Left ventricle myocardium inferior (tissue), 1 donor: ENCODE measurements at places on chromosomes 11 and 22. TPM values are rescaled to one million over a fixed set of nuclear protein-coding genes. Genes with fewer than 3 reads are reported as not detected.

DNA sequence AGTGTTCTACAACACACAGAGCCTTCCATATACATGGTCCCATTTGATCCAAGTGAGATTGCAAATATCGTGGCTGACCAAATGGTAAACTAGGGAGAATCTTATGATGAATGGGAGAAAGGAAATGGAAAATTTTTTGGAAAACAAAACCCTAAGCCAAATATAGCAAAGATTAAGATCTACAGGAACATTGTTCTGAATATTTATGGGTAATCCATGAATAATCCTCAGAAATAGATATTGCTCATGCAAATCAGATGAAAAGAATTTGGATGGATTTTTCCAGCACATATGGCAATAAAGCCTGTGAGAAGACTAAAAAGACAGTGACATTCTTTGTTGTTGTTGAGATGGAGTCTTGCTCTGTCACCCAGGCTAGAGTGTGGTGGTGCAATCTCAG lies 21.7 kb upstream of the PRDM10 start:
- DNase-seq = no peak

DNA sequence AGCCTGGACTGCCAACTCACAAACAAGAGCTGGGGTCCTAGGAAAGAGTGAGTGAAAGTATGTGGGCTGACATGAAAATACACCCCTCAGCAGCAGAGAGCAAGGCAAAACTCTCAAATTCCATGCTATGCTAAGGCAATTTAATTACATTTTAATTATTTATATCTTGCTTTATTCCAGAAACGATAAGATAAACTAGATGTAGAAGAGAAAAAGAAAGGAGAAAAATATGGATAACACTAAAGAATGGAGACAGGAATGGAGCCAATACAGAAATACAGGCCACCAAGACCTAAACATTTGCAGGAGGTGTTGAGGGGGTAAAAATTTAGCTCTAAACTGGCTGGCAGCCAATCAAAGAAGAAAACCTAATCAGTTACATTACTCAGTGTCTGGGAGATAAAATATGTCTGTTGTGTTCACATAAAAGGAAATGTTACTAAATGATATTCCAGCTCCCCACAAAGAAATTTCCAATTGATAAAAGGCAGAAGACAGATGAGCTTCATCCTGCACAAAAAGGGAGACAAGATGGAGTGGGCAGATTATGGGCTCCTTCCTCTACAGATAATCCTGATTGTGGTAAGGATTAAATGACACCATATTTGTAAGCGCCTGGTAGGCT lies 223.5 kb upstream of the BLID start:
- no peak for DNase-seq

GRCh38 chr11:77783025-77783424 lies 37.5 kb downstream of the RSF1 start:
- DNase-seq = no peak

DNA sequence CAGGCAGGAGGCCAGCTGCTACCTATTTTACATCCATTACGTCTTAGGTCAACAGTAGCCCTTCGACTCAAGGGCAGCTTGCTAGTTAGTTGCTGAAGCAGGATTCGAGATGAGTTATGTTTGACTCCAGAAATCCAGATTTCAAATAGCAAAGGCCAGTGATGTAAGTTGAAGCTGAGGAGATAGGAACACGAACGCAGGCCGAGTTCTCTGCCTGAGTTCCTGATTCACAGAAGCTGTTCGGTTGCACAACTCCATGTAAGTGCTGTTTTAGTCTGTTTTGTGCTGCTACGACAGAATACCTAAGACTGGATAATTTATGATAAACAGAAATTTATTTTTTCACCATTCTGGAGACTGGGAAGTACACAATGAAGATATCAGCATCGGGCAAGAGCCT lies 111.2 kb downstream of the SLC1A2 start:
- no peak for DNase-seq

- DNase-seq = no peak
Measured at GRCh38 chr11:13169709-13170108, 107.9 kb upstream of the BMAL1 start.

OR5D18 gene
- total RNA-seq = not detected

OR5M10 gene
- not detected for total RNA-seq

GRCh38 chr11:119580751-119581150 lies 148.2 kb downstream of the NECTIN1 start:
- DNase-seq = no peak

- peak; percentile 40 for DNase-seq
Measured at GRCh38 chr11:111733016-111733415, 33.2 kb downstream of the PPP2R1B start.

ANO1 gene
- 7.7 TPM for total RNA-seq

DNA sequence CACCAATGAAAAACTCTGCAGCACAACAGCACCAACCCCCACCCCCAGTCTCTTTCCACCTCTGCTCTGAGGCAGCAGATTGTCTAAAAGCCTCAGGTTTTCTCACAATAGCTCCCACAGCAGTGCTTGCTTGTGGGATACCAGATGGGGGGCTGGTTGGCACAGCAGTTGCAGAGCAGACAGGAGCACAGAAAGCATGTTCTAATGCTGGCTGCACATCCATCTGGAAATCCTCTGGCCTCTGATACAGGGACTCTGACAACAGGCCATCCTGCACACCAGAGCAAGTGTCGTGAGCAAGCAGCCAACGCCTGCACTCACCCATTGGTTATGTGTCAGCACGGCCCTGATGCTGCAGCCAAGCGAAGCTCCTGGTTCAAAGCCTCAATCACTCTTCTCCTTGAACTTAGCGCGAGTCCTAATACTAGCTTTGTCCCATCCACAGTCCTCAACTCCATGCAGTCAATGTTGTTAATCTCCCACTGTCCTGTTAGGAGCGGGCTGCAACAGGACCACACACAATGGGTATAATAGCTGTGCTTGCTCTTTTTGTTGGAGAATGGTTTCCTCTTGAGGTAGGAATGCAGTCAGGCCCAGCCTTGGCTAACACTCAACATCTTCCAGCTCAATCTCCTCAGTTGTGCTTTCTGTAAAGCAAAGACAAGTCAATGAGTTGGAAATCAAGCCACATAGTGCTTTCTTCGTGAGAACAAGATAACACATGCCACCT lies 30.3 kb downstream of the VSTM5 start:
- DNase-seq = no peak

DNA sequence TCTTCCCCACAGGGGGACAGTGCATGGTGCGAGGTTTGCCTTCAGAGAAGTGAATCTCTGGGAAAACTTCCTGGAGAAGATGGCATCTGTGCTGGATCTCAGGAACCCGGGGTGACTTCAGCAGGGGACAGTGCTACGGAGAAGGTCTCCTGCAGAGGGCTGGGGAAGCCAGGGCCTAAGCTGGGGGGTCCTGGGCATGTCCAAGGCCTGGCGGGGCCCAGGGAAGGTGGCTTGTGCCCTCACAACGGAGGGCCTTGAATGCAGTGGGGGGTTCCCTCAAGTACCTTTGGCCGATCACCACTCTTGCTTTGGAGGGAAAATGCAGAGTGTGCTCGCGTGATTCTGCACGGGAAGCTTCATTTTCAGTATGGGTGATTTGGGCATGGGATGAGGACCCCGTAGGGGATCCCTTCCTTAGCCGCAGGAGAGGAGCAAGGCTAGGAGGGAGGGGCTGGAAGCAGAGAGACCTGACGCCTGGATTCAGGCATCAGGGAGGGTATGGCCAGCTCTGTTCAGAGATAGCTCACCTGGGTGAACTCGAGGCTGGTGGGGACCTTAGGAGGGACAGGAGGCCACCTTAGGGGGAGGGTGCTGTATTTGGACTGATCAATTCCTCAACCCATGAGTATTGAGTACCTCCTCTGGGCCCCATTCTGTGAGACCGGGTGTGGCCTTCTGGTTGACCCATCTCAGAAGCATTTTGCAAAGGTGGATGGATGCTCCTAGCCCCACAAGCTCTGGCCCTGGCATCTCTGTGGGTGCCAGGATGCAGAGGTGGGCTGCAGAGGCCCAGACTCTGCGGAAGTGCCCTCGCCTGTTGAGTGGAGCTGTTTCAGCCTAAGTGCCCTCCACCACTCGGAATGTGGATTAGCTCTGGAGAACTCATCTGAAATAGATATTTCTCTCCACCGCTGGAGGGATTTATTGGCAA lies 529.4 kb downstream of the TBC1D22A start:
- no peak for DNase-seq

DNA sequence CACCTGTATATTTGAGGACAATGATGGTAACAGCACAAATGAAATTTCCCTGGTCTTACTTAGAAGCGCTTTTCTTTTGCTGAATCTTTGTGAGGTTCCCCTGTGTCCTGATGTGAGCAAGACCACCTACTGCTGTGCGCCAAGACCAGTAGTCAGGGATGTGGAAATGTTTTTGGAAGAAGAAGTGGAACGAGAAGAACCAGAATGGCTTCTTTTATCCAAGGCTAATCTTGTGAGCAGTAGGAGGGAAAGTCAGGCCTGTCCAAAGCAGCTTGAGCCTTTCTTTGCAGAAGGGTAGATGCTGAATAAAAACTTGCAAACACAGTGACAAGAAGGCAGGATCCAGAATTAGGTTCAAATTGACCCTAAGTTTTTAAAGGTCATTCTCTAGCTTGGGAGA lies 223.0 kb downstream of the FAT3 start:
- no peak for DNase-seq

DNA sequence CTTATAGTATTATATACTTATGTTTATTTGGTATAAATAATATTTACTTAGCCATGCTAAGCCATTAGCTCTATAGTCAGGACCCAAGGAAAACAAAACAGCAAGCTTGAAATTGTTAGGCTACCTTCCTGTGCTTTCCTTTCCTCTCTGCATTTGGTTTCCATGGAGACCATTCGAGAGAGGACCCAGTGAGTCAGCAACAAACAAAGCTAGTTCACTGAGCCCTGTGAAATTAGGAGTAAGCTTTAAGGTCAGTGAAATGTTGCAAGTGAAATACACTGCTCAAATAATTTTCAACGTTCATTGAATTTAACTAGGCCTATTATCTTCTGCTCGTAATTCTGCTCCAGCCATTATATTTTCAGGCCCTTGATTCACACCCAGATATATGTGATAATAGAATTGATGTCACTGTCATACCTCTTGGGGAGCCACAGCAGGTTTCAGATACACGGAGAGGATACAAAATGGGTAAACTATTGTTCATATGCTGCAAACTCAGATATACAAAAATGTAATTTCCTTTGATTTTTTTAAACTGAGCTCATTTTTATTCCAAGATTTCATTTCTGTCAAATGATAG lies 9.1 kb upstream of the OR10D3 start:
- DNase-seq = no peak

PTPRCAP gene
- total RNA-seq = 0.60 TPM

- no peak for DNase-seq
Measured at GRCh38 chr22:33715237-33715985, 204.9 kb downstream of the LARGE1 start.

DNA sequence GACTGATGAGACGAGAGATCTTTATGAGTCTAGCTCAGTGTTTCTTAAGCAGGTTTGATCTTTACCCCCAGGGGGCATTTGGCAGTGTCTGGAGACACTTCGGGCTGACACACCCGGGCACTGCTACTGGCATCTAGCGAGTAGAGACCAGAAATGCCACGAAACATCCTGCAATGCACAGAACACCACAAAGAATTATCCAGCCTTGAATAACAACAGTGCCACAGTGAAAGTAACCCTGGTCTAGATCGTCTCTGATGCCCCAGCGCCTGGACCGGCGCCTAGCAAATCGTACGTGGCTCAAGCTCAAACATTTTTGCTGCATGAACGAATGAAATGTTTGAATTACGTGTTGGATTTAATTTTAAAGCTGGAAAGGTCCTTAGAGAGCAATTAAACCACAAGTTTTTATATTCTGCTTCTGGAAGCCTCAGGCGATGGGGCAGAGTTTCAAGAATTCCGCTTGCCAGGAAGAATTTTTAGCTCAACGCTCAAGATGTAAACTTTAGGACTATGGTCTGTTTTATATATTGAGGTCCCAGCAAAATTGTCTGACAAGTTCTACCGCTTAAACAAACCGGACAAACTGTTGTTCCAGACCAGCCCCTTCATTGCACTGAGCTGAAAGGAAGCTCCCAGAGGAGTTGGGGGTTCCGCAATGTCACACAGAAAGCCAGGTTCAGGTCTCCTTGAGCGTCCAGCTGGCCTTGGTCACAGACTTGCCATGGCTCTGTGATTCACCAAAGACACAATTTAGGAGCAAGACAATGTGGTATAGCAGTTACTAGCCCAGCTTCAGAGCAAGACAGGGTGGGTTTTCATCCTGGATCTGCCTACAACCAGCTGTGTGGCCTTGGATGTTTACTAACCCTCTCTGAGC lies 44.2 kb upstream of the SMTN start:
- DNase-seq = no peak

DNA sequence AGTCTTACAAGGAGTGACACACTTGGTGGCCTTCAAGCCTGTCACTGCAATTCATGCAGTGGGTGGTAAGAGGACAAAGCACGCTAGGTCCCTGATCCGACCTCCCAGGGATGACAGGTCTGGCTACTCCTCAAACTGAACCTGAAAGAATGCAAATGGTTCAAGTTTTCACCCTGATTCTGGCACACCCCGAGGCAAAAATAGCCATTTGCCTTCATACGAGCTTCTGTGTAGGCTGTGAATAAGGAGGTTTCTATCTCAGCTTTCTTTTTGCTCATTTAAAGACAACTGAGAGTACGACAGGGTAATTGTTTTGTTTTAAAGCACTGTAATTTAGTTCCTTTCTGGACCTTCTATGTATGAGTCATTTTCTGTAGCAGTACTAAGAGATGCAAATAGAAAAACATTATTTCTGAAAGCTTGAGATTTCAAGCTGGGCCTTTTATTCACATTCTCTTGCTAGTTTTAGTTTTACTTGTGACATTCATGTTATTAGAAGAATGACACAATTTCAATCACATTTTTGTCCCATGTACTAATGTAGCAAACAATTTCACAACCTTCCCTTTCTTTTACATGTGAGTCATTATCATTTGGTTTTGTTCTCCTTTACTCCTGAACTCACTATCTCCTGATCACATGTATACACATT lies 56.6 kb upstream of the FDX1 start:
- no peak for DNase-seq

DNA sequence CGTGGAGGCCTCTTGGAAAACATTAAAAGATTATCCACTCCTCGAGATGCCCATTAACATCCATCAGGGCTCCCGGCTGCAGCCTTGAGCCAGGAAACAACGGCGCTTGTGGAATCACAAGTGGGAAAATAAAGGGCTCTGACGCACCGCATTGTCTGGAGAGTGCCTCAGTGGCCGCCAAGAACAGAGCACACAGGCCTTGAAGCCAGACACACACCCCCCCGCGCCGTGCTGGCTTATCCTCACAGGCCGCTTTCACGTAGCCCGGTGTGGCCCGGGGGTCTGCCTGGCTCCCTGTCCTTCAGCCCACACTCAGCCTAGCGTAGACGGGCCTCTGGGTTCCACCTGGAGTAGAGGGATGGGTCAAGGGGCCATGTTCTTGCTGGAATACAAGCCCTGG lies 1020.5 kb downstream of the BRD1 start:
- DNase-seq = no peak

DNA sequence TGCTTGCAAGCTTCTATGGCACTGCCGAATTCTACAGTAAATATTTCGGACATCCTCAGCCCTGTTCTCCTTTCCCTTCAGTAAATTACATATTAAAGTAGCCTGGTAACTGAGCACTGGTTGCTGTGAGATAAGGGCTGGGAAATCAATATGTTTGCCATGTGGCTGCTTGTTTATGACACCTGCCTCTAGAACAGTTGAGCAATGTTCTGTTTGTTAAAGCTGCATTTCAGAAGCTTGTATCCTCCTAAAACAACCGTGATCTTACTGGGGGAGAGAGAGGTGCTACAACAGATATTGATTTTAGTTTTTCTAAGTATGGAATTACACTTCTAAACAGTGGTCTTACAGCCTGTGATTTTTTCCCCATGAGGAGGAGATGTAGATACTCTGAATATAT lies 39.4 kb downstream of the ZBTB16 start:
- DNase-seq = no peak

- no peak for DNase-seq
Measured at GRCh38 chr11:45409587-45409986, 123.4 kb upstream of the SYT13 start.
